Myocyte (in vitro differentiated cells): ENCODE measurements at places on chromosomes 2 and 18.

DNA sequence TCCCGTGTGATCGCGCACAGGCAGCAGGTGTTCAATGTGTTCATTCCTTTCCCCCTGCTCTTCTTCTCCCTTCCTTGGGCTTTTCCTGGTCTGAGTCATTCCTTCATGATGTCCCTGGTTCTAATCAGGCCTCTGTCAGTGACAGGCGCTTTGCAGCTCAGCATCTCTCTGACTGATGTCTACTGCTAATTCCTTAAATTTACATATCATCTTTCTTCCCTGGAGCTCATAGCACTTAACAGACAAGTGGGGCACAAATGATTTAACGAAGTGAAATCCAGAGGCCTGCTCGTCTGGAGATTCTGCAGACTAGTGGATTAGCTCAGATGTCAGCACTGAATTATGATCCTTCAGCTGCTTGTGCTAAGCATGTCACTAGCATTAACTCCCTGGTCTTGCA is 77.9 kb downstream of the NRP2 start:
- no peak for DNase-seq

GRCh38 chr2:160028431-160029269 is 33.8 kb downstream of the PLA2R1 start:
- DNase-seq, result peak; percentile 61

GRCh38 chr2:229519655-229520430 is 194.5 kb downstream of the DNER start:
- peak; percentile 9 for DNase-seq

DNA sequence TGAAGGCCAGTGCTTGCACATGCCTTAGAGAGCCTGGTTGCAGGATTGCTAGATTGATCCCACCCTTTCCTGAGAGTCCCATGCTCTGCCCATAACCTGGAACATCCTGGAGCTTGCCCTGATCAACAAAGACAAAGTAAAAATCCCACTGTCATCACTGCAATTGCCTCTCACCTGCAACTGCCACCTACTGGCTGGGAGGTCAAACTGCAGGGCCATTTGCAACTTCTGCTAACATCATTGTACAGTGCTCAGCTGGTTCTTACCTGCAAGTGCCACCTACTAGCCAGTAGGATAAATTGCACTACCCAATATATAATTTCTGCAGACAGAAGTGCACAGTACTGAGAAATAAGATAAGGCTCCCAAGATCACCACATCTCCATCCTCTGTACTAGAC is 947.5 kb downstream of the CPS1 start:
- no peak for DNase-seq

GRCh38 chr2:60554074-60554645 is 706 bp upstream of the BCL11A start:
- peak; percentile 21 for DNase-seq

GRCh38 chr2:207775473-207775872 is 5.8 kb upstream of the FZD5 start:
- no peak for DNase-seq

- no peak for DNase-seq
Measured at GRCh38 chr18:43649649-43650357, 372.5 kb upstream of the SYT4 start.

DNA sequence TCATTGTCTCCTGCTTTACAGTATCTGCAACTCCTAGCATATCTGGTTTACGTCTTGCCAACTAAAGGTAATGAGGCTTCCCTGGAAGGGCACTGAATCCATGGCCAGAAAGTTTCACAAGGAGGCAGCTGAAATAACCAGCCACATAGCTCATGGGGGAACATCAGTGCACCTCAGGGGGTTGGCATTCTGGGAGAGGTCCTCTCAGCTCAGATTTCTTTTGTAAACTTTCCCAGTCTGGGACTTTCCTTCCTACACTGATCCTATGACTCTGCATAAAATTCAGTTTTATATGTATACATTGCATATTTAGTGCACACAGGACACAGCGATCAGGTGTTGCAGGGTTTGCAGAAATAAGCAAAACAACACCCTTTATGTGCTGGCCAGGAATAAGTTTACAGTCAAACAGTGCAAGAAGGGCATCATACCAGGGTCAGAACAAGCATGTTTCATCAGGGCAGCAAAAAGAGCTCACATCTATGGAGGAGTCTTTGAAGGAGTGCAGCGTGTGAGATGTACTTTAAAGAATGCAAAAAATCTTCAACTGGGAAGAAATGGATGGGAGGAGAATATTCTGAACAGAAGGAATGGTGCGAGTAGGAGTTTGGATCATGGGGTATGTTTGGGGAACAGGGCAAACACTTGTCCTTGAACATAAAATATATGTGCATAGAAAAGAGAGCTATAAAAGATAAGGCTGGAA is 240.6 kb upstream of the RAB12 start:
- no peak for DNase-seq

- no peak for DNase-seq
Measured at GRCh38 chr18:505483-506122, 5.1 kb upstream of the COLEC12 start.

GRCh38 chr2:3493615-3494007 is 25.7 kb downstream of the ADI1 start:
- no peak for DNase-seq

DNA sequence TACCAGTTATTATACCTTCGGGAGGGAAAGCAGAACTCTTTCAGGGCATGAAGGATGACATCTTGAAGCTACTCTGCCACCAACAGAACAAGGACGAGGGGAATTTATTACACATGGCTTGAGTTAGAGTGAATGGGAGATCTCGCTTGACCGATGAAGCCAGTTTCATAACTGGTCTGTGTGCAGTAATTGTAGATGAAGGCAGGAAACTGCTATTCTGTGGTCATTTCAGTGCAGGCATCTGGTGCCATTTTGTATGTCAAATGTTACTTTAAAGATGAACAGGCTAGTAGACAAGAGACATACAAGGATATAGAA is 20.5 kb downstream of the GREB1 start:
- no peak for DNase-seq

DNA sequence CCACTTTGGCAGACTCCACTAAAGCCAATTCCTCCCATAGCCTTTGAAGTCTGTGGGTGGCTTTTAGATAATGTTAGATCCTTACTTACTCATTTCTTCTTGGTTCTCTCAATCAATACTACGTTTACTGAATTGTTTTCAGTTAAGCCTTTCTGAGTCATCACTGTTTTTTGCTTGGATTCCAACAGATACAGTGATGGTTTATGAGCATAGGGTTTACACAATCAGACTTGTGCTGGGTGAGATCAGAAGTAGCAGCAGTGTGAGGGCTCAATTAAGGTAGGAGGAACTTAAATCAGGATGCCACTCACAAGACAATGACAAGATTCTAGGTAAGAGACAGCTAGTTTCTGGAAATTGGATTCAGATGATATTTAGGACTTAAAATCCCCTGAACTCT is 297.7 kb upstream of the DOK6 start:
- DNase-seq, result no peak

GRCh38 chr2:58376592-58376991 is 135.5 kb upstream of the FANCL start:
- no peak for DNase-seq

GRCh38 chr18:22420652-22421051 is 2.9 kb upstream of the CTAGE1 start:
- DNase-seq, result no peak

GRCh38 chr2:170484552-170484951 is 230.6 kb upstream of the SP5 start:
- no peak for DNase-seq

GRCh38 chr2:151946899-151947812 is 118.9 kb upstream of the ARL5A start:
- DNase-seq, result peak; percentile 43

DNA sequence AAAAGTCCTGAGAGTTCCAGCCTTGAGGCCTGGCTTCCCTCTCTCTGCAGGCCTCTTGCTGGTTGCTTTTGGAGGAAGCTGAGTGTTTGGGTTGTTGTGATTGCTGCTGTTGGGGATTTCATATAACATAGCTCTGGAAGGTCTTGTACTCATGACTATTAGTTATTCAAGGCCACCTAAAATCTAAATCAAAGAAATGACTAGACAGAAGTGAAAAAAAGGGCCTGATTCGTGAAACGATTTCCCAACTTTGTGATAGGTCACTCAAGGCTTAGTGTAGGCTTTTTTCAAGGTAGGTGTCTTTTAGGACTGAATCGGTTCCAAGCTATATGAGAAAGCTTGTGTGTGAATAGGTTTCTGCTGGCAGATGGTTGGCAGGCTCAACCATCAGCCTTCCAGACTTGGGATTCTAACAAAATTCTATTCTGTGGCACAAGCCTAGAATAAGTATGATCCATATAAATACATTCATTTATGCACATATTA is 164.4 kb downstream of the FMNL2 start:
- no peak for DNase-seq

- DNase-seq, result no peak
Measured at GRCh38 chr2:62717503-62718081, 12.1 kb downstream of the EHBP1 start.

DNA sequence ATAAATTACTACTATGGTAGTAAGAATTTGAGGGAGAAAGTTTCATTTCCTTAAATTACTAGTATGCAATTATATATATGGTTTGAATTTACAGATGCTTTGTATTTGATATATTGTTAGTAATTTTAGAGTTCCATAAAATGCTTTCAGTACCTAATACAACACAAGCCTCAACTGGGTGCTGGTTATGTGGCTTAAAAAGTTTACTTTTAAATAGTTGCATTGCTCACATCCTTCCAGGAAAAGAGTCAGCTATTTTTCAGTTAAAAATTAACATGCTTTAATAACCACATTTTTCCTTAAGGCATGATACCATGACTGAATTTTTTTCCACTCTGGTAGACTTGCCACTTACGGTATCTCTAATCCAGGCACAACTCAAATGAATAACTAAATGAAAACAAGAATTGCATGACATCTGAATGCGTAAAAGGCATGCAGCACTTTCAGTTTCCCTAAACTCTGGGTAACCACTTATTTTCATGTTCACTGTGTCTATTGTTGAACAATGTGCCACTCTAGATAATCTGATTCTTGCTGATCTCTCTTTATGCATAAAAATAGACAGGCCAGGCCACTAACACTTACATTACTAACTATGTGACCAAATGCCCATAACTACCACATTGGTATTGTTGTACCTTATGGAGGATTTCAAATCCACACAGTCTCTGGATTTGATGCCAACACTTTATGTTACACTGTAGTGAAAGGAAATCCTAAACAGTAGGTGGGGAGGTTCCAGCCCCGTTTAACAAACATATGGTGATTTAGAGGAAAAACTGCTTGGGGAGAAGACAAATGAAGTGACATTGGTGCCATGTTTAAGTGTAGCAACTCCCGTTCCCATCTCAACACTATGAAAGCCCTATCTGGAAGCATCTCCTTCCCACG is 35.5 kb upstream of the SLC35F5 start:
- no peak for DNase-seq

DNA sequence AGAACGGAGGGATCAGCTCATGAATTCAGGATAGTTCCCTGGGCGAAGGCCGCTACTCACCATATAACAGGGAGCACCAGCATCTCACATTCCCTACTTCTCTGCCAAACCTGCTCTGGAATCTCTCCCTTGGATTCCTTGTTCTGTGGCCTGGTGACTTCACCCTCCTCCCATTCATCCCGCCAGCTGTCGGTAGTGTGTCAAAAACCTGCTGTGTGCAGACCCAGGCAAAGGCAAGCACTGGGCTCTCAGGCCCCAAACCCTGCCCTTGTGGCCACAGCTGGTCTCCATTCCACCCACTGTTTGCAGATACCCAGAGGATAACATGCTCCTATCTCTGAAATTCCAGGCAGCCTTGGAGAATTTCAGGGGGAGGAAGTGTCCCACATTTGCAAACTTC is 151.6 kb downstream of the CAPN13 start:
- DNase-seq, result peak; percentile 99

DNA sequence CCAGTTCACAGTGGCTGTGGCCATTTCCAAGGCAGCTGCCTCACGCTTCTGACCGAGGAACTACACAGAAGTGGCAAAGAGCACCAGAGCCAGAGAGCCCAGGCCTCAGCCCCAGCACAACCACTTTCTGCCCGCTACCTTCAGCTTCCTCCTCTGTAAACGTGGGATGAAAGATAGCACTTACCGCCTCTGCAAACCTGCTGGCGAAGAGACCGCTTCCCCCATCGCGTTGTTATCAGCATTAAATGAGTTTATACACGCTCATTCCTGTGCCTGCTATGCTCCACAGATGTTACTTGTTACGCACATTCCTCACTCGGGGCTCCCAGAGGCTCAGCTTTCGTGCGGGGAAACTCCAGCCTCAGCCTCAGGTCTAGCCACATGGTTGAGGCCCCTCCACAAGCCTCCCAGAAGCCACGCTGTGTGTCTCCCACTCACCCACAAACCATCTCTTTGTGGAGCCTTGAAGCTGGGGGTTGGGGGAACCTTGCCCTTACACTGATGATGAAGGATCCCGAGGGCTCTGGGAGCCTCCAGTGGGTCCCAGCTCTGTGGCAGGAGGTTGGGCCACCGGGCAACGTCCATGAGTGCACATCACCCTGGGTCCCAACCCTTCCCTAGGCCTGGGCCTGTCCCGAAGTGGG is 63.3 kb upstream of the SMAD7 start:
- no peak for DNase-seq

DNA sequence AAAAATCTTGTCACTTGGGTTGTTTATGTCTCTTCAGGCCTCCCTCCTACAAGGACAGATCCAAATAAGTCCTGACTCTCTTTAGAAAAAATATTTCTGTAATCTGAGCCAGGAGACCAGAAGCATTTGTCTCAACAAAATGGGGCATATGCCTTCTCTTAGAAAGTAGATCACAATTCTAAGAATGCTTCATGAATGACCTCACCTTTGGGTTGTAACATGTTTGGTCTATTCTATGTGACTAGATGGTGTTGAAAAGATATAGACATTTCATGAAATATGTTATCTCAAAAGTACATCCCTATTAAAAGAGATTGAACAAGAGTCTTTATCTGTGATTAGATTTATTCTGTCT is 159.0 kb upstream of the SETBP1 start:
- no peak for DNase-seq

GRCh38 chr18:3262234-3263131 is 550 bp downstream of the MYL12B start:
- no peak for DNase-seq

DNA sequence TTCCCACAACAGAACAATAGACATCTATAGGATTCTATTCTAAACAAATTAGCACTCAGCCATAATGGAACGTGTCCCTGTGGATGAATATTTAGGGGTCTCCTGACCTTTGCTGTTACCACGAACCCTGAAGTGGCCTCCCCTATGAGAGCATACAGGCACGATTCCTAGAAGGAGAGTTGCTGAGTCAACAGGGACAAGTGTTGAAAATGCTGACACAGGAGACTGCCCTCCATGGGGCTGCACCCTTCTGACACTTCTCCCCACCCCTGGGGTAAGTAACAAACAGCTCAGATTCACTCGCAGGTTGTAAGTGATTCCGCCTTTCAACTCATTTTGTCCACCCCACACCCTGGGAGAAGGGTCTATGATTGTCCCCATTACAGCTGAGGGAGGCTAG is 14.1 kb upstream of the STK25 start:
- no peak for DNase-seq
